Coronary artery (tissue), 2 donors: ENCODE measurements at places on chromosomes 4 and X.

GRCh38 chr4:8643986-8644385 is 51.4 kb downstream of the CPZ start:
- DNase-seq = peak; percentile 40

DNA sequence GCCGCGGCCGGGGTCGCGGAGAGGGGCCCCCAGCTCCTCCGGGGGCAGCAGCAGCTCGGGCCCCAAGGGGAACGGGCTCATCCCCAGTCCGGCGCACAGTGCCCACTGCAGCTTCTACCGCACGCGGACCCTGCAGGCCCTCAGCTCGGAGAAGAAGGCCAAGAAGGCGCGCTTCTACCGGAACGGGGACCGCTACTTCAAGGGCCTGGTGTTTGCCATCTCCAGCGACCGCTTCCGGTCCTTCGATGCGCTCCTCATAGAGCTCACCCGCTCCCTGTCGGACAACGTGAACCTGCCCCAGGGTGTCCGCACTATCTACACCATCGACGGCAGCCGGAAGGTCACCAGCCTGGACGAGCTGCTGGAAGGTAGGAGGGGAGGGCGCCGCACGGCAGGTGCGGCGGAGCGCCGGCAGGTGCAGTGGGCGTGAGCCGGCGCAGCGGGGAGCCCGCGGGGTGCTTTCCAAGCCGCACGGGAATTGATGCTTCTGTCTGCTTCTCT is 886 bp downstream of the DCLK2 start:
- no peak for DNase-seq

GRCh38 chr4:173493041-173493440 is 37.0 kb downstream of the HAND2 start:
- no peak for DNase-seq

- DNase-seq = no peak
These were observed 759 bp downstream of the ZC4H2 start for GRCh38 chrX:64975491-64975890.

- no peak for DNase-seq
These were observed 20.5 kb downstream of the AKAP4 start for GRCh38 chrX:50180073-50180940.

GRCh38 chr4:8507196-8507570 is 66.6 kb downstream of the TRMT44 start:
- DNase-seq = no peak

- no peak for DNase-seq
These were observed 35.9 kb downstream of the ADRA2C start for GRCh38 chr4:3801931-3802550.

DNA sequence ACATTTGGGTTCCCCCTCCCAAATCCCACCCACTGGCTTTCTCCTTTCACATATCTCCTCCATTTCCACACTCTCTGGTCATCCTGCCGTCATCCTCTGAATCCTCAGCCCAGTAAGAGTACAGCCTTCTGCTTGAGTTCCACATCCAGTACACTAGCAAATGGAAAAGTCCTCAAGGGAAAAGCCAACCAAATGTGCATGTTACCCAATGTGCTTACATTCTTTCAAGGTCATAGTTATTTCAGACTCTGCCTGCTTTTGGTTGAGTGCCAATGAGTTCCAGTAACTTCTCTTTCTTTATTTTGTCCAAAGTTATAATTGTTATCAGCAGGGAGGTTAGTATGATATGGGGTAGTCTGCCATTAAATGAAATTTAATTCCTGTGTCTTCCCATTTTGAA is 78.1 kb downstream of the SRPX start:
- DNase-seq = no peak

DNA sequence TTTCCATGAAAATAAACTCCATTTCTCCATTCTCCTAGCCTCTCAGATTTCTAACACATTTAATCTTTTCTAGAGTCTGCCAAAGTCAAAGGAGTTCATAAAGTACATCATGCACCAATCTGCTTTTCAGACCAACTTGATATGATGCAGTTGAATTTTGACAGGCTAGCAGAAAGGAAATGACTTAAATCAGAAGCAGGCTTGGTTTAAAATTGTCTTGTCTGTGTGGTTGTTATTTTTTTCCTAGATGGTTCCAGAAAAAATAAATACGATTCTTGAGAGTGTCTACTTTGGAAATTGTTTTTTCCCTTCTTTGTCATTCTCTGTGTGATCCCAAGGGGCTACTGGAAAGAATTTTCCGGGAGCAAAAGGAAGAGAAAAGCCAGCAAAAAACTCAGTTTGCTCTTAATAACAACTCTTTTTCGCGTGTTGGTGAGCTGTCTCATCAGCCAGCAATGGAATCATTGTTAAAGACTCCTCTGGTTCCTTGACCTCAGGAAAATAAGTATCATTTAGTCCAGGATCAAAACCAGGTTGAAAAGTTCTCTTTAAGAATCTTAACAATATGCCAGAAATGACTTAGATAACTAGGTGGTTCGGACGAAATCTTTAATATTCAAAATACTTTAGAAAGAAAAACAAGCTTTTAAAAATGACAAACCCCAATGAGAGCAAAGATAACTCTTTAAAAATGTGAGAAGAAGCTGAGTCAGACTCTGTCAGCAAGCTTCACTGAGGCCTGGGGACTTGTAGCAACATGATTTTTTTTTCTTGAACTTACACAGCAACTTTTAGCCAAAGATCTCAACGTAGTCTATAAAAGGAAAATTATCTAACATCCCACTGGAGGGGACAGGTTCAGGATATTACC is 49.7 kb upstream of the GAB1 start:
- no peak for DNase-seq

DNA sequence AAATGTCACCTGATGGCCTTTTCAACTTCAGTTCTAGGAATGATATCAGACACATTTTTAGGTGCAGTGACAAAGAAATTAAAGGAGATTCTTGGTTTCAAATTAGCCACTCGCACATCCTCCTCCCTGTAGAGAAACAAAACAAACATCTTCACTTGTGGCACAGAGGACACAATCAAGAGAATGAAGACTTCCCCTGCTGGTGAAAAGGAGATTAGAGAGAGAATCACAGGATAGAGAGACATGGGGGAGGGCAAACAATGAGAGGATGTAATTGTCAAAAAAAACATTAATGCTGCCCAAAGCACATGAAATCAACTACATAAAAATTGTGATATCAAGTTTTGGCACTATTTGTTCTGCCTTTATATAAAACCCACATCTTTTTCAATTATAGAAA is 34.5 kb downstream of the ACE2 start:
- DNase-seq = no peak

DNA sequence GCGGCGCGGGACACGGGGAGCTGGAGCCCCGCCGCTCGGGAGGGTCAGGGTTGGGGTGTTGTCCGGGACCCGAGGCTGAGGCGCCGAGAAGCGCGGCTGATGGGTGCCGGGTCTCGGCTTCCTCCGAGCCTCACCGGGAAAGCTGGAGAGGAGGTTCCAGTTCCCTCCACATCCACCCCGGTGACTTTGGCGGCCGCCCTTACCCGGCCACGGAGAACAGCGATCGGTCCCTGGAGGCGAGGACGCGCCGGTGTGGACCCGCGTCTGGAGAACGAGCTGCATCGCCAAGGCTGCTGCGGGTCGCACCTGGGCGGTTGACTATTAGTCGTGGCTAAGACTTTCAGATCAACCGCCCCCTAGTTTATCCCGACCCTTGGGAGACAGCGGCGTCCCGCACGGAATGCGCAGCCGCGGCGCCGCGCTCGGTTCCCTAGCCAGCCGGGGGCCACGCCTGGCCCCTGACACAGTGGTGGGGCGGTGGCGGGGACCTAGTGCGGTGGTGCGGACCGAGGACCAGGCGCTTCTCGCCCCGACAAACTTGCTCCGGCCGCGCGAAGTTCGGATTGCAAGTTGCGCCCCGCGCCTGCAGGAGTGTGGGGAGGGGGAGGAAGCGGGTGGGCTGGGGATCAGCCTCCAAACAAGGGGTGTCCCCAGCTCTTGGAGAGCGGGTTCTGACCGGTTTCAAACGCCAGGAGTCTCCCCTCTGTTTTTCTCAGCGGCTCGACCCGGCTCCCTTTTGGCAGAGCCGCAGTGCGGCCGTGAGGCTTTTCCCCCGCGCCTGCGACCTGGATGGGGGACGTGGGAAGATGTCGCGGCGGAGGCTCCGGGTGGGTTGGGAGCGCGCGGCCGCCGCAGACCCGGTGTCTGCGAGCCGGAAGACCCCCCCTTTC is 568 bp downstream of the FHDC1 start:
- no peak for DNase-seq

DNA sequence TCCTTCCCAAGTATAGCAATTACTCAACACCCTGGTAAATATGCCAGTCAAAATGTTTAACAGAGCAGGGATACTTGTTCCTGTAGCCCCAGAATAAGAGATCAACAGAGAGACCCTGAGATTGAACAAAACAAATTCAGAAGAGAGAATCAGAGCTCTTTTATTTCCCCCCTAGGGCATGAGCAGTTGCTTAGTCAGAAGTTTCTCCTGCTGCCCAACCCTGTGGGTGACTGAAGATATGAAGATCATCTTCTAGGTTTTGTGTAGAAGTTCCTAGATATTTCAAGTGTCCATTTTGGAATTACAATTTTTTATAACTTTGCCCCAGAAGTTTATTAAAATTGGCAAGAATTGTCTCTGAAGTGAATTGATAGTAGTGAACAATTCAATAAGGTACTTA is 59.1 kb upstream of the RXFP1 start:
- no peak for DNase-seq

DNA sequence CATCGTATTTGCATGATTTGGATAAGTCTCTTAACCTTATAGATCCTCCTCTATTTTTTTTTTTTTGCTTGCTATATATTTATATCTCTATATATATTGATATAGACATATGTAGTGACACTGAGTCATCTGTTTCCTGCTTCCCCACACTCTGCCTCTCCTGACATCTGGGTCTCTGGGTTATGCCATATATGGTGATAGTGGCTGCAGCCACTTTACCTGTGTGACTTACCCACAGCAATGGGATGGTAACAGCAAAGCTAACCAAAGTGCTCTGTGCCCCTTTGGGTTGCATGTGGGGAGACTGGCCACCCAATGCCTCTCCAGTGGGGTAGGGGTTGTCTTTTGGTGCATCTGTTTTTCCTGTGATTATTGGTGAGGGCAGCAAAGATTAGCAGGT is 14.5 kb downstream of the CMC4 start:
- DNase-seq = no peak

DNA sequence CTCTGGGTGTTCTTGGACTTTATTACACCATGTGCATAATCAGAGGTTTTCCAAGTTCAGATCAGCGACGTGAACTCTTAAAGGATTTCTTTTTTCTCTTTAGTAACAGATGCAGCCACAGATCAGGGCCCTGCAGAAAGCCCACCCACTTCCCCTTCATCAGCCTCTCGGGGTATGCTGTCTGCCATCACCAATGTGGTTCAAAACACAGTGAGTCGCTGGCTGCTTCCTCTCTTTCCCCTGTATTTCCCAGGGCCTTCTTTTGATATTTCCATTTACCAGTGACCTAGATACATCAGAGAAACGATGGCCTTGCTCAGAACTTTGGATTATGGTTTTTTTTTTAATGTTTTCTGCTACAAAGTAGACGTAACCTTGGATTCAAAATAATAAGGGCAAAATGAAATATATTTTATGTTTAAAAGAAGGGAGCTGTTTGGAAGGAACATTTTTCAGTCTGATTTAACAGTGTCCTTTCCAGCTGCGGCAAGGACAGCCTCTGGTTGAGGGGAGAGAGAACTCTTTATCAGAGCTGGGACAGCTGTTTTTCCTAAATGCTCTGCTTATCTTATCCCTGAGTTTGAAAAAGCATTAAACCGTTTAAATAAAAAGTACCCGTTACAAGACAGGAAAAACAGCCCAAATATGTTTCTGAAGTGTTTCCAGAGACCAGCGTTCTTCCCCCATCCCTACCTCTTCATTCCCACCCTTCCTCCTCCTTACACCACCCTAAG is 38.2 kb downstream of the FAM114A1 start:
- DNase-seq = no peak

DNA sequence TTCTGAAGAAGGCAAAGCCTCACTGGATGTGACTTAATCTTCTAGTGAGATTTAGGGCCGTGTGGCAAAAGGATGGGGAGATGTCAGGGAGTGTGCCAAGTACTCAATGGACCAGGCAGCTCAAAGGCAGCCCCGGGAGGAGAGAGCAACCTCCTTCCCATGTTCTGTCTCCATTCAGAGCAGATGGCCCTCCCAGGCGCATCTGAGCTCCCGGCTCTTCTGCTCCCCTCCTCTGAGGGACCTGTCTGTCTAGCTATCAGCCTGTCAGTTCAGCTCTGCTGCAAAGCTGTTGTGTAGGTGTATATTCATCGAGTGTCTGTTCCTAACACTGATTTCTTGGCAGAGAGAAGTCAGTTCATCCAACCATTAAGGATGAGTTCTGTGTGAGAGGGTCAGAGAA is 10.9 kb upstream of the PORCN start:
- no peak for DNase-seq

- DNase-seq = no peak
These were observed 274.5 kb upstream of the NOCT start for GRCh38 chr4:138740816-138741745.

GRCh38 chr4:186104890-186105646 is 564 bp downstream of the FAM149A start:
- DNase-seq = no peak
